ENCODE measurements at places on chromosomes 4 and X. TPM values are rescaled to one million over a fixed set of nuclear protein-coding genes. Genes with fewer than 3 reads are reported as not detected.

GRCh38 chr4:163680386-163681098 lies 186.1 kb downstream of the TMA16 start:
- no peak for DNase-seq

GRCh38 chr4:44415251-44415650 lies 33.4 kb downstream of the KCTD8 start:
- no peak for DNase-seq

DNA sequence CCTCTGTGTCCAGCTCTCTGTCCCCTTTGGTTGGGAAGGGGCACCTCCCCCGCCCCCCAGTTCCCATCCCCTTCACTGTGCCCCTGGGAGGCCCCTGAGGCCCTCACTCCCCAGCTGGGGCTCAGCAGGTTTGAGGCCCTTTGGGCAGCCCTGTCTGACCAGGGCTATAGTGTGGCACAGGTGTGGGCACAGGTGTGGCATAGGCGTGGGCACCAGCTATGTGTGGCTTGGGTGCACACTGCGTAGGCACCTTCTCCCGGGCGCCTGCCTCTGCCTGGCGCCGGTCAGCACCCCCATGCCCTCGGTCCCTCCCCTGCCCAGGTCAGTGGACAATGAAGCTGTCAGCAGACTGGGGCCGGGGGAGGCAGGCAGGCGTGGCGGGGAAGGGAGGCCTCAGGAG lies 7.5 kb upstream of the FGFR3 start:
- no peak for DNase-seq

DNA sequence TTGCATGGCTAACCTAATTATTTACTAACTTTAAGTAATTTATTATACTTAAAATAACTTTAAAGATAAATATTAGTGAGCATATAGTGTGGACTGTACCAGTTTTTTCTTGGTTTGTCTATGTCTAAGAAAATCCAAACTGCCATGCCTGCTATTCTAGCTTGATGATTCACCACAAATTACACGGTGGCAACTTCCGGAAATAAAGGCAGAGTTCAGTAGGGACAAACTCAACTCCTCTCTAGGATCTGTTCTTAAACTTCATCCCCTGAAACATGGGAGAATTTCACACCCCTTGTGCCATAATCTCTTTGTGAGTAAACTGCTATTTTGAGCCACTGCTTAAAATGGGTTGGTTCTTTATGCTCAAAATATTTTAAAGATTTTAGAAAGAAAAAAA lies 213.6 kb upstream of the NRK start:
- no peak for DNase-seq

DNA sequence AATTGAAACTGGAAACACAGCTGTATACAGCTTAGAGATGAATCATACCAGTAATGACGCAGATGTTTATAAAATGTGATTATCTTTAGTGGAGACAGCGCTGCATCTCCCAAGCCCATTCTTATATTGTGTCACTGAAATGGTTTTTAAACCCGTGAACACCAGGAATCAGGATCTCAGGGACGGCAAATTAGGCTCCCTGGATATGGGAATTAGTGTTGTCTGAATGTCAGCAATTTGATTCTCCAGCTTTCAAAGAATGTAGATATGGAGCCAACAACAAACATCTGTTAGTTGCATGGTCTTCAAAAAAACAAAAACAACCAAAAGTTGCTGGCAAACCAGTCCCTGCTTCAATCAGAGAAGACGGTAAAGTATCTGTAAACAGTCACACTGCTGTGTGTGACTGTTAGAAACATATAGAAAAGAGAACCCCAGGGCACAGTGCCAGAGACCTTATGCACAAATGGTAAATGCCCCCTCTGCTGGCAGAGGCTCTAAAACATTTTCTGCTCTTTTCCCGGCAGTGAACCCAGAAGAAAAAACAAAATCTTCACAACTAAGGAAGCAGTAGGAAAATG lies 351.9 kb upstream of the FTHL17 start:
- DNase-seq, result no peak

DNA sequence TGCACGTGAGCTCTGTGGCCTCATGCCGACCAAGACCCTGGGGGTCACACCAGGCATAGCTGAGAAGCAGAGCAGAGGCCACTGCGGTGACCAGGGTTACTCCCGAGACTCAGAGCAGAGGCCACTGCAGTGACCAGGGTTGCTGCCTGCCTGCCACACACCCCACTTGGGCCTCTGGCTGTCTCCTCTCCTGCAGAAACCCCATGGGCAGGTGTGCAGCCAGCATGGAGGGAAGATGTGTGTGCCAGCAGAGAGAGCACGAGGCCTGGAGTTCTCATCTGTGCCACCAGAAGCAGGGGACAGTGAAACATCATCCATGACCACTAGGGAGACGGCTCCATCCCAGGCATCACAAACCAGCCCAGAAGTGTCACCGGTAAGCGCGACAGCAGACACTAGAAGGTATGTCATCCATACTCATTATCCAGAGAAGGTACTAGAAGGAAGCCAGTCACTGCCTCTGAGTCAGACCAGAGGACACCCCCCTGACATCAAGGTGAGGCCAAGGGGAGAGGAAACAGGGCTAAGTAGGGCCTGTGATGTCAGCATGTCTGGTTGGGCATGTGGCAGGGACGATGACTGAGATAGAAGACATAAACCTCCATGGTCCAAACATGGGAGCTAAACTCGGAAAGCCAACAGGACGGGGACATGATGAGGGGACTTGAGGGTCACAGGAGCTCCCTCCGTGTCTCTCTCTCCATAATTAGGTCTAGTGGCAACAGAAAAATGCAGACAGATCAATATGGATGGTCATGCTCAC lies 24.2 kb upstream of the SPON2 start:
- no peak for DNase-seq

DNA sequence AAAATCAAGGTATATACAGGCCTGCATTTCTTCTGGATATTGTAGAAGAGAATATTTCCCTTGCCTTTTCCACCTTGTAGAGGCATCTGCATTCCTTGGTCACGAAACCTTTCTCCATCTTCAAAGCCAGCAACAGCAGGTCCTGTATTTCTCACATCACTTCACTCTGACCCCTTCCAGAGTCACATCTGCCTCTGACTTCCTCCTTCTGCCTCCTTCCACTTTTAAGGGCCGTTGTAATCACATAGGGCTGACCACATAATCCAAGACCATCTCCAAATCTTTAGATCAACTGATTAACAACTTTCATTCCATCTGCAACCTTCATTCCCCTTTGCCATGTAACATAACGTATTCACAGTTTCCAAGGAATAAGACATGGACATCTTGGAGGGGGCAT lies 38.3 kb upstream of the NDP start:
- DNase-seq, result no peak

DNA sequence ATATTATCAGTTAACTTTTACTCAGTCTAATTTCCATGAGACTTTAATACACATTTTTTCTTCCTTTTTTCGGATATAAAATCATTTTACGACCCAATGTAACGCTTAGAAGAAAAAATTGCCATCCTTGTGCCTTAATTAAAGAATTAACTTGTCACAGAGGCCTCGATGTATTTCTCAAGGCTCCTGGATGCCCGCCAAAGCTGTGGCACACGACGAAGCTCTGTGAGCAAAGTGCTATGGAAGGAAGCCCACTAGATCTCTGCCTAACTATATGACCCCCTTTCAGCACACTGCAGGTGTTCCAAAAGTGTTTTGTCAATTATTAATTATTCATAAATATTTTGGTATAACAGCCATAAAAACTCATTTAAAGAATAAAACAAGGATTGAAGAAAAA lies 54.4 kb downstream of the TAPT1 start:
- no peak for DNase-seq

- DNase-seq, result no peak
These were observed 239.2 kb downstream of the DKK2 start for GRCh38 chr4:106796876-106797275.

DNA sequence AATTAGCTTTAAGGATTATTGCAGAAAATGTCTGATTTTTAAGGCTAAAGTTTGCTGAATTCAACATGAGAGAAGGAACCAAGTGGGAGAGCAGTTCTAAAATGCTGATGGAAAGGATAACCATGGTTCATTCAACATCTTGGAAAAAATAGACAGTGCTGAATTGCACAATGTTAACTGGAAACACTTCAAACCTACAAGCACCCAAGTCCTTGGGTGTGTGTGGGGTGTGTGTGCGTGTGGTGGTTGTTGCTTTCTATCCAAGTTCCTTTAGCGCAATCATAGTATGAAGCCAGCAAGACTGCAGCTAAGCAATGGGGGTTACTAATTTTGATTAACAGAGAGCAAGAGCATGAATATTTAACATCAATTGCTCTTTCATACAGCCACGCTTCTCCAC lies 29.3 kb upstream of the SCOC start:
- no peak for DNase-seq

GRCh38 chr4:186557486-186557885 lies 2.1 kb upstream of the MTNR1A start:
- DNase-seq, result no peak

DNA sequence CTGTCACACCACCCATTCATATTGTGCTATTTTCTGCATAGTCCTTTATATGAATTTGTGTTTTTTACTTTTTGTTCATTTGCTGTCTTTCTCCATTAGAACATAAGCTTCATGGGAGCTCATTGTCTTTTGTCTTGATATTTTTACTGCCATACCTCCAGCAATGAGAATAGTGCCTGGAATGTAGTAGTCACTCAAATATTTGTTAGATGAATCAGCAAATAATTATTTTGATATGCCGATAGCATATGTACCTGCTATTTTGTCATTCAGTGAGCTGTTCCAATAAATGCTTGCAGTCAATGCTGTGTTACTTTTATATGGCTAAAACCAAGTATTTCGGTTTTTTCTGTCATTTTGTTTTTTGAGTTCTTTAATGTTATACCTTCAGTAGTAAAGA lies 43.5 kb upstream of the SLC25A31 start:
- DNase-seq, result no peak

DNA sequence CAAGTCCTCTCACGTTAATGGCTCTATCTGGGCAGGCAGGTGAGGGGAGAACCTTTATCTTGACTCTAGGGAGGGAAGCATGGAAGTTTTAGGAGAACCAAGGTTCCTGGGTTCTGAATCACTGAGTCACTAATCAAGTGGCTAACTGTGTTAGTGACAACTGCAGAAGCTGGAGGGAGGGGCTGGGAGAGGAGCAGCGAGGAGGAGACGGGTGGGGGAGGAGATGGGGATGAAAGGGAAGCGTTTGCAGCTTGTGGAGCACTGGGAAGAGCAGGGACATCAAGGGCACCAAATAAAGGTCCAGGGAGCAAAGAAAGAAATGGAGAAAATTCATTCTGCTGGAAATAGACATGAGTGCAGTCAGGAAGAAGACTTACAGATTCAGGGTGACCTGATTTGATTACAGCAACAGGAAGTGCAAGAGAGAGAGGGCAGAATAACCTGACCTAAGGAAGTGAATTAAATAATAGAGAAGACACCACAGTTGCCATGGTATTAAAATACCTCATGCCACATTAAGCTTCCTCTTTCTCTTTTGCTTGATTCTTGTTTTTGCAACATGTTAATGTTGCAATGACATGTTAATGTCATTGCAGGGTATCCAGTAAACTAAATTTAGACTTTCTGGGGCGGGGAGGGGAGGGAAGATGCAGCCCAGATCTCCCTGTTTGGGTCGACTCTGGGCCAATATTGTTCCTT lies 4.5 kb upstream of the SETD7 start:
- DNase-seq, result no peak

GRCh38 chr4:31169846-31170245 lies 449.7 kb downstream of the PCDH7 start:
- no peak for DNase-seq

- DNase-seq, result no peak
These were observed 131.2 kb downstream of the HTR2C start for GRCh38 chrX:114715096-114715495.

The SLC10A4 gene
- total RNA-seq, result not detected

The SPANXD gene
- not detected for total RNA-seq

The SHROOM2 gene
- total RNA-seq, result 0.36 TPM

The GAGE12H gene
- not detected for total RNA-seq

The HMX1 gene
- not detected for total RNA-seq

The IL2 gene
- total RNA-seq, result not detected

The TLR10 gene
- not detected for total RNA-seq
